Activated CD4-positive, alpha-beta T cell treated with anti-CD3 and anti-CD28 coated beads for 36 hours (primary cell): ENCODE measurements at places on chromosomes 4 and X. TPM values are rescaled to one million over a fixed set of nuclear protein-coding genes. Genes with fewer than 3 reads are reported as not detected.

GRCh38 chr4:151407466-151408379 lies 1.3 kb upstream of the FHIP1A start:
- H3K4me1 ChIP-seq = peaks cover 18% of the 10 kb centered on the region
- H3K27ac ChIP-seq = peak overlapping the region; percentile 64
- peaks cover 29% of the 10 kb centered on the region for H3K27me3 ChIP-seq
- H3K36me3 ChIP-seq = no peaks in the 10 kb centered on the region
- DNase-seq = peak; percentile 65

DNA sequence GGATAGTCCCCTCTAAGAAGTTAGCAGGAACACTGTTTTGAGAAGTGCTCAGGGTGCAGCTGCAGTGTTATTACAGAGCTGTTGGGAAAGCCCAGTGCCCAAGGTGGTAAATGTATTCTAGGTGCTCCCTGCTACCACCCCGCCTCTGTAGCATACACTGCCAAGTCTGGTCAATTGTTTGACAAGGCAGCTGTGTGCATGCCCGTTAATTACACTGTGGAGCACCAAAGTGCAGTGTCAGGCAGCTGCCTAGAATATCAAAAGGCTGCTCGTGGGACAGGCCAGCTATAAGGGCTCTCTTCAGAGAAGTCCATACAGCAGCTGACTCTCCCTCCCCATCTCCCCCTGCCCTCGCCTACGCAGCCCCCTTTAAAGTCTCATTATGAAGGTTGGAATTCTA lies 99.9 kb upstream of the KLHL13 start:
- no peaks in the 10 kb centered on the region for H3K4me1 ChIP-seq
- no peak overlapping the region for H3K4me3 ChIP-seq
- H3K27ac ChIP-seq = no peak overlapping the region
- no peaks in the 10 kb centered on the region for H3K36me3 ChIP-seq
- peaks cover 2% of the 10 kb centered on the region for H3K27me3 ChIP-seq

- DNase-seq = no peak
- H3K27me3 ChIP-seq = peaks cover 6% of the 10 kb centered on the region
- H3K36me3 ChIP-seq = no peaks in the 10 kb centered on the region
- no peak overlapping the region for H3K27ac ChIP-seq
- H3K4me1 ChIP-seq = no peaks in the 10 kb centered on the region
Measured at GRCh38 chr4:105509714-105510113, 35.9 kb upstream of the PPA2 start.

DNA sequence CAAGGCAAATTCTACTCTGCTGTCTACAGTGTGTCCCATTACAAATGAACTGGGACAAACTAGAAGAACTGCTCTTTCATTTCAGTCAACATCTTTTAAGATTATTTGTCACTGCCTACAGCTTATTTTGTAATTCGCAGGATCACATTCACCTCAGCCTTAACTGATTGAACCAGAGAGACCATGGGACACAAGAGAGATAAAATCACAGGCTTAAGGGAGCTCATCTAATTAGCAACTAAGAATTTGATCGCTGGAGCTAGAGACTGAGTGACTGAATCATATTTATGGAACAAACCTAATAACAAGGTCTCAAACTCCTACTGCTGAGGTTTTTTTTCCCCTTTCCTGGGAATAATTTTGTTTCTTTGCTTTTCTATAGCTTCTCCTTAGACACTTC lies 898.2 kb downstream of the PCDH18 start:
- H3K27me3 ChIP-seq = no peaks in the 10 kb centered on the region
- no peak overlapping the region for H3K4me3 ChIP-seq
- no peaks in the 10 kb centered on the region for H3K36me3 ChIP-seq

DNA sequence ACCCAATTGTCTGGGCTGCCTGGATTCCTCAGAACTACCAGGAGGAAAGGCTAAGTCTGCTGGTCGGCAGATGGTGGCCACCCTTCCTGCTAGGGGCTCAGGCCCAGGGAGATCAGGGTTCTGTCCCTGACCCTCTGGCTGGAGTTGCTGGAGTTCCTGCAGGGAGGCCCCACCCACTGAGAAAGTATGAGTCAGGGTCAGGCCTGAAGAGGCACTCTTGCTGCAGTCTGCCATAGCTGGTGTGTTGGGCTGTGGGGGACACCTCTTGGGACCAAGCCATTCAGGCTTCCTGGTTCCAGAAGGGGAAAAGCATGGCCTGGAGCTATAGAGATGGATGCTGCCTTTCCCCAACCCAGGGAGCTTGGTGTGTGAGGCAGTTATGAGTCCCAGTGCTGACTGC lies 40.4 kb upstream of the PCDH18 start:
- H3K27ac ChIP-seq = no peak overlapping the region
- no peak for DNase-seq
- no peaks in the 10 kb centered on the region for H3K27me3 ChIP-seq
- H3K4me3 ChIP-seq = no peak overlapping the region
- H3K4me1 ChIP-seq = no peaks in the 10 kb centered on the region

DNA sequence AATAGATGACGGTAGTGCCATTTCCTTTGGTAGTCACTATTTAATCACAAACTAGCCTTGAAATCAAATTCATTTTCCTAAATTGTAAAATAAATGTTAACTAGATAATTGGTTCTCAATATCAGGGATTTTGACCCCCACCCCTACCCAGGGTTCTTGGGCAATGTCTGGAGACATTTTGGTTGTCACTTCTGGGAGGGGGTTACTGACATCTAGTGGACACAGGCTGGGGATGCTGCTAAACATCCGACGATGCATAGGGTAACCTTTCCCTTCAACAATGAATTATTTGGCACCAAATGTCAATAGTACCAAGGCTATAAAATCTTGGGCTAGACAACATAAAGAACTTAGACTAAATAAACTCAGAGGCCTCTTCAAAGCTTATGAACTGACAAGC lies 285.8 kb upstream of the TRPC5 start:
- no peak for DNase-seq
- H3K27me3 ChIP-seq = no peaks in the 10 kb centered on the region
- H3K4me1 ChIP-seq = no peaks in the 10 kb centered on the region

Gene GK
- total RNA-seq = 106 TPM

Gene COL25A1
- not detected for total RNA-seq

Gene NPY1R
- total RNA-seq = not detected

Gene PPP1R2C
- not detected for total RNA-seq
